HFF-Myc (cell line): ENCODE measurements at places on chromosomes 2 and 18.

DNA sequence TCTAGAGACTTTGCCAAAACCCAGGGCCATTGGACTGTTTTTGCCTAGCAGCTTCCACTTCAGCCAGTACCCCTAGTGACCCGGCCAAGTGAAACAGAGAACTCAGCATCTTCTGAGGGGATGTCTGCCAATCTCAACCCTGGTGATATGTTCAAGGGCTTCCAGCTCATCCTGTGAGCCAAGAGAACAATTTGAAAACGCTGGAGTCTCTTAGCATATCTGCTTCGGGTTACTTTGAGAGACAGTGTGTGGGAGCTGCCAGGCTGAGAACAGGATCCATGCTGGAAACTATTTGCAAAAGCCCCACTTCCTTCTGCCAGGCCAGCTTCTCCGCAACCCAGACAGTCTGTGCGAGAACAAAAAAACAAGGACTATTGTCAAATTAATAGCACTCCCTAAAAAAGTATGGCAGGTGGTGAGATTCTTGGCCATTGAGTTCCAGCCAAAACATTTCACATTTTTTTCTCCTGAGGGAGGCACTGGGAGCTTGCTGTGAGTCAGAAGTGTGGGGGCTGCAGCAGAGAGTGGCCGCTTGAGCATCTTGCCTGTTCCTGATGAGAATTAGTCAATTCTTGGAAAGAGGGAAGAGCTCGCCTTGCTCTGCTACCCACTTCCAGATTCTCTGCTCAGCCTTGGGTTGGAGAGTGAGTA is 395.6 kb upstream of the TRIB2 start:
- peak; percentile 82 for DNase-seq

- DNase-seq, result no peak
These were observed 763.9 kb downstream of the TSN start for GRCh38 chr2:122519366-122519765.

DNA sequence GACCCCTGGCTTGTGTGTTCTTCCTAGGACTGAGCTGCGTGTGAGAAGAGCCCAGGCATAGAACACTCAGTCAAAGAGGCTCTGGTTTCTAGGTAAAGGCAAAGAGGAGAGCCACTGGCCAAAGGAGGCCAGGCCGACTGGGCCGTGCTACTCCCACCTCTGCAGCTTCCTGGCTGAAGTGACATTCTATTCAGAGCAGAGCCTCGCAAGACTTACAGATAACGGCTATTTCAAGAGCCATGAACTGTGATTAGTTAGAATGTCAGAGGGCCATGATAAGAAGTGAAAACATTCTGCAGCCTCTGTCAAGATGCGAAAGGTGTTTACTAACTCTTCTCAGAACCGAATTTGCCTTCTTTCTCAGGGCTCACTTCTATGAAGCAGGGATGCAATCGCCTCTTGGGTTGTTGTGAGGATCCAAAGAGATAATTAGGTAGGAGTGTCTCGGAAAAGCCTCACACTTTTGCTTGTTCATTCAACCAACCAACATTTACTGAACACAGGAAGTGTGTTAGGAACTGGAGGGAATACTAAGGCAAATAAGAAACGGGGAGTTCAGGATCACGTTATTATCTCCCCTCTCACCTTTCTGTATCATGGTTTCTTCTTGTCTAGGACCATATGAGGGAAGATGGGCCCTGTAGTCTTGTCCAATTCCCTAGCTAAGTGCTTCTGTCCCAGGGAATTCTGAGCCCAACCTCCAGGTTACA is 3.4 kb upstream of the DNAJC5G start:
- DNase-seq, result no peak

DNA sequence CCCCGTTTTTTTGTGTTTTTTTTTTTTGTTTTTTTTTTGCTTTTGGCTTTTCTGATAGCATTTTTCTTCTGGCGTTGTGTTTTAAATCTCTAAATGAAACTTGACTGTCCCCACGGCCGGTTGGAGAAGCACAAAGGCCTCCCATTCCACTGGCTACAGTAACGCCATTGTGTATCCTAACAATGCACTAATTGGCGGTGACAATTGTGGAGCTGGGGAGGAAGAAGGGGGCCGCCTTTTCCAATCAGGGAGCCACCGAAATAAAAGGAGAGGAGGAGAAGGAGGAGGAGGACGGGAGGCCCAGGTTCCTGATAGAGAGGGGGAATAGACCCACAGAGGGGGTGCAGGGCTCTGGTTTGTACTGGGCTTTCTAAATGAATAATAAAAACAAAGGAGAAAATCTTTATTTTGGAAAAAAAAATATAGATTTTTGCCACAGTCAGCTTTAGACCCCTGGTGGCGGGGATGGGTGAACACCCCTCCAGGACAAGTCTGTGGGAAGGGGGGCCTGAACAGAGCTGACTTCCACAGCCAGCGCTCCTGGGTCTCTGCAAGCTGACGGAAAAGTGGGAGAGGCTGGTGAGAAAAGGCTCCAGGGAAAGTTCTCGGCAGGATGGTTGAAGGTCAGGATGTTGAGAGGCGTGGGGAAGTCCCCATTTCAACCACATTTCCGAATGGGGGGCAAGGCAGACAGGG is 43.7 kb upstream of the FZD5 start:
- no peak for DNase-seq

DNA sequence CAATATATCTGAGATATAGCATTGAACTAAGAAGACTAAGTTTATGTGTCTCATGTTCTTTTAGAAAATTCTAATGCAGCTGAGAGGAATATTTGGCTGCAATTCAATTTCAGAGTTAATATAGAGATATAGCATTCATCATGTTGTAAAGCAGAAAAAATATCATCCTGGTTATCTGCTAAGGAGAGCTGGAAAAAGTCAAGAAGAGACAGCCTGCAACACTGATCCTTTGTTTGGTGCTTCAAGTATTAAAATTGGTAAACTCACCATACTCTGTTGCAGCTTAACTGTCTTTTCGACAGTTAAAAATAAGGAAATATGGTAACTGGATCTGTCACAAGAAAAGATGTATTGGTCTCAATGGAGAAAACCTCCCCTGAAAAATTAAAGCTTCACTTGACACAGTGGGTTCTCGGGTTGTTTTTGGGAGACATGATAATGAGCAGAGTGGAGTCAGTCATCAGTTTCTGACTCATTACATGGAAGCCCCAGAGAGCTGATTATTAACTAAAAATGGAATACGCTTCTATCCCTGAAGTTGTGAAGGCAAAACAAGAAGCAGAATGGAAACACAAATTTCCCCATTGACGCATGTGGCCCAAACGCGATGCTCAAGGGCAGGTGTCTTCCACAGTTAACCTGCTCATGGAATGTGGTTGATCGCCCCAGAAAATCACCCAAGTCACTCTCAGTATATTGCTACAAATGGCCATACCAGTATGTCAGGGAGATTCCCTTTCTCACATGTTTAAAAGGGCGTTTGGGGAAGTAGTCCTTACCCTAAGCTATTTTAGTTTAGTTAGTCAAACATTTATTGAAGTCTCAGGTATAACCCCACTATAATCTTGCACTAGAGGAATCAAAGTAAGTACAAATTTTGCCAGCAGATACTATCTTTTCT is 8.2 kb downstream of the BCL2 start:
- no peak for DNase-seq

DNA sequence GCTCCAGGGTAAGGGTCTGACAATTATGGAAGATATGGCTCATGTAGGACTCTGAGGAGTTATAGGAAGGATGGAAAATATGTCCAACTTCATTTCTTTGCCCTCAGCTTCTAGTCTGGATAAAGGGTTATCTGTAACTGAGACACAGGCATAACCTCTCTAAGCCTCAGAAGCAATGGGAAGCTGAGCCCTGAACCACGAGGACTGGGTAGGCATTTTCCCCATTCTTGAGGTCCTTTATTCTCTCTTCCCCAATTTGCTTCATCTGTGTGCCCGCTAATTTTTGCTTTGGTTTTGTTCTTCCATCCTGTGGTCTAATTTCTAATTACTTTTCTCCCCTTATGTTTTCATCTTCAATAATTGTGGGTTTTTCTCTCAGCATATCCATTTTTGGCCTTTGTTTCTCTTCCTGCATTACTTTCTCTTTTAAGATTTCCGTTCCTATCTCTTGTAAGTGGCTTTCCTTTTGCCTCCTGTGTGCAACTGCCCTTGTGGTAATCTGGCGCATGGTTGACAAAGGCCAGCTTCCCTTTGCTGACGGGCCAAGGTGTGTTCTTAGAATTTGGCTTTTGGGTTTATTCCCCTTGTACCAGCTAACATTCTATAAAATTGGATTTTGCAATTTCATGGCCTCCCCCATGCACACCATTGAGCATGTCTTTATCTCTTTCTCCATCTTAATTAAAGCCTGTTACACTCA is 343.8 kb downstream of the TXNL1 start:
- no peak for DNase-seq

DNA sequence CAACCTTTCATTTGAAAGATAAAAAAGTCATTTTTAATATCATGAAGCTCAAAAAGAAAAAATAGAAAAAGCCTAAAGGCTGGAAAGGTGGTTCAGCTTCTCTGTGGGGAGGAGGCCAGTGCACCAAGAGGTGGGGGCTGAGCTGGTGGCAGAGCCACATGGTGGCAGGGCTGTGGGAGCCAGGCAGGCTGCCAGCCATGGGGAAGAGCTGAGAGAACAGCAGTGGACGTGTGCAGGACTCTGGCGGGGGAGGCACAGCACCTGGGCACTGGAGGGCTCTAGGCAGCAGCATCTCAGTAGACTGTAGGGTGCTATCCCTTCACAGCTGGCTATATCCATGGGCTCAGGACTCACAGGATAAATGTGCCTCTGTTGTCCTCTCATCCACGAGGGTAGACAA is 47.8 kb downstream of the STK25 start:
- DNase-seq, result no peak

DNA sequence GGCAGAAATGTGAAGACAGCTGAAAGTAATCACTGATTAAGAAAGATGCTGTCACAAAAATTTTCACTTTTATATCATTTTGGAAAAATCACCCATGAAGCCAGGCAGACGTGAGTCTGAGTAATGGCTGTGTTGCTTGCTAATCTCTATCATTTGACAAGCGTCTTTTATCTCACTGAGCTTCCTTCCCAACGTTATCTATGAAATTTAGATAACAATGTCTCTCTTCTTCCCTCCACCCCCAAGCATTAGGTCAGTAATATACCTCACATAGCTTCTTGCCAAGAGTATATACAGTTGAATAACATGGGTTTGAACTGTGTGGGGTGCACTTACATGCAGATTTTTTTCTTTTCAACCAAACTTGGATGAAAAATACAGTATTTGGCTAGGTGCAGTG is 388.6 kb upstream of the NRXN1 start:
- DNase-seq, result no peak

GRCh38 chr18:34754300-34754699 is 44.2 kb downstream of the DTNA start:
- DNase-seq, result no peak

DNA sequence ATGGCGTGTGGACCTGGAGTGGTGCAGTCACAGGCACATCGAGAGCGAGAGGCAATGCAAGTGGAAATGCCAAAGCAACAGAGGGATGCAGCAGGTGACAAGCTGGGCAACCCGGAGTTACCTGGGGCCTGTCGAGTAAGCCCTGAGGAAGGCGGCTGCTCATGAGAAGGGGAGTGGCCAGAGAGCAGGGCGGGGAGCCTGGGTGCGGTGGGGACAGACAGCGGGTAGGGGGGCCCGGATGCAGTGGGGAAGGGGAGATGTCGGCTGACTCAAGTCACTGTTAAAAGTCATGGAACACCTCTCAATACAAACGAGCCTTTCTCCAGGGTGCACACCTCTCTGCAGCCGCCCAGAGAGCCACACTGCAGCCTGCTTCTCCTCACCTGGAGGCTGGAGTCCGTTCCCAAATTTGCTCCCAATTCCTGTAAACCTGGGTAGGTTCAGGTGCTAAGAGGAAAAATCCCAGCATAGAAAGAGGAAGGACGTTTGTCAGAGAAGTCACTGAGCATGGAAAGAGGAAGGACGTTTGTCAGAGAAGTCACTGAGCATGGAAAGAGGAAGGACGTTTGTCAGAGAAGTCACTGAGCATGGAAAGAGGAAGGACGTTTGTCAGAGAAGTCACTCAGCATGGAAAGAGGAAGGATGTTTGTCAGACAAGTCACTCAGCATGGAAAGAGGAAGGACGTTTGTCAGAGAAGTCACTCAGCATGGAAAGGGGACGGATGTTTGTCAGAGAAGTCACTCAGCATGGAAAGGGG is 71.7 kb upstream of the TWIST2 start:
- DNase-seq, result no peak

DNA sequence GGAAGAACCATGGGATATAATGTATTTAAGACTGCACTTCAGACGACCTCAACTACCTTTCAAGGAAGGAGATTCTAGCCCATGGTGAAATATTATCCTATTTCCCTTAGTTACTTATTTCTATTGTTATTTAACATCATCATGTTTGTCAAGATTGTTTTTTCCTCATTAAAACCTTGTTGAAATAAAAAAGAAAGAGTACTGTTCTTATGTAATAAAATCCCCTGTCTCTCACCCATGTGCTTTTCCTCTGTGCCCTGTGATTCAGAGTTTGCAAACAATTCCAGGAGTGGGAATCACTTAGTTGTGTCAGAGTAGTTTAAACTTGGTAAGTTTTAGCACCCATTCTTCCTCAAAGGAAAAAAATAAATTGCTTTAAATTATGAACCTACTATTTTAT is 43.6 kb downstream of the ERBB4 start:
- DNase-seq, result no peak
